ENCODE measurements at places on chromosomes 7 and 10. TPM values are rescaled to one million over a fixed set of nuclear protein-coding genes. Genes with fewer than 3 reads are reported as not detected.

The STOX1 gene
- not detected for polyA plus RNA-seq

DNA sequence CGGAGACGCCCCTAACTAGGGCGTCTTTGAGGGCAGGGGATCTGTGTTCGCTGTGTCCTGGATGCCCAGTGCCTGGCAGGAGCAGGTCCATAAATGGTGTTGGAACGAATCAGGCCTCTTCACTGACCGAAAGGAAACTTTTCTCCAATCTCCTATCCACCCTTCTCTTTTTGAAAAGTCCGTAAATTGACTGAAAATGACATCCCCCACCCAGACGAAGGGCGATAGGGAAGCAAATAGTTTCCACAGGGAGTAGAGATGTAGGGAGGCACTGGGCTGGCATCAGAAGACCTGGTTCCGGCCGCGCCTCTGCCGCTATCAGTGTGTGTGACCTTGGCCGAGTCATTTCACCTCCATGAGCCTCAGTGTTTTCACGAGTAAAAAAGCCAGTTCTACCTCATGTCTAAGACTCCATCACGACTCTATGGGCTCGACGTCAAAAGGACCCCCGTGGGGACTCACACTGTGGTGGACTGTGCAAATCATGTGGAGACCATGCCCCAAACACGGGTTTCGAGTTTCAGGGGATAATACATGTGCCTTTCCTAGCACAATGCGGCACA lies 497 bp upstream of the RAB11FIP2 start:
- no peaks in the 10 kb centered on the region for H3K36me3 ChIP-seq
- H3K4me3 ChIP-seq = peak overlapping the region; percentile 87
- no peaks in the 10 kb centered on the region for H3K27me3 ChIP-seq

- no peaks in the 10 kb centered on the region for H3K27me3 ChIP-seq
- no peaks in the 10 kb centered on the region for H3K4me1 ChIP-seq
- H3K4me3 ChIP-seq = no peak overlapping the region
- no peaks in the 10 kb centered on the region for H3K36me3 ChIP-seq
- H3K27ac ChIP-seq = no peak overlapping the region
Observed at GRCh38 chr10:80908611-80909010, 370.9 kb downstream of the SH2D4B start.

GRCh38 chr10:43317422-43317821 lies 50.6 kb upstream of the RASGEF1A start:
- no peak overlapping the region for H3K27ac ChIP-seq
- no peak for DNase-seq
- H3K4me3 ChIP-seq = no peak overlapping the region
- peaks cover 1% of the 10 kb centered on the region for H3K4me1 ChIP-seq
- no peaks in the 10 kb centered on the region for H3K27me3 ChIP-seq

- H3K27me3 ChIP-seq = no peaks in the 10 kb centered on the region
- H3K4me3 ChIP-seq = no peak overlapping the region
- no peak for DNase-seq
- peaks cover 33% of the 10 kb centered on the region for H3K36me3 ChIP-seq
- H3K27ac ChIP-seq = no peak overlapping the region
Observed at GRCh38 chr10:73404690-73405089, 9.2 kb downstream of the ANXA7 start.

- H3K36me3 ChIP-seq = no peaks in the 10 kb centered on the region
- no peak overlapping the region for H3K27ac ChIP-seq
- H3K4me1 ChIP-seq = no peaks in the 10 kb centered on the region
- DNase-seq = no peak
- H3K4me3 ChIP-seq = no peak overlapping the region
Observed at GRCh38 chr10:118901906-118902305, 127.6 kb upstream of the NANOS1 start.

The BICC1 gene
- polyA plus RNA-seq = 0.02 TPM

DNA sequence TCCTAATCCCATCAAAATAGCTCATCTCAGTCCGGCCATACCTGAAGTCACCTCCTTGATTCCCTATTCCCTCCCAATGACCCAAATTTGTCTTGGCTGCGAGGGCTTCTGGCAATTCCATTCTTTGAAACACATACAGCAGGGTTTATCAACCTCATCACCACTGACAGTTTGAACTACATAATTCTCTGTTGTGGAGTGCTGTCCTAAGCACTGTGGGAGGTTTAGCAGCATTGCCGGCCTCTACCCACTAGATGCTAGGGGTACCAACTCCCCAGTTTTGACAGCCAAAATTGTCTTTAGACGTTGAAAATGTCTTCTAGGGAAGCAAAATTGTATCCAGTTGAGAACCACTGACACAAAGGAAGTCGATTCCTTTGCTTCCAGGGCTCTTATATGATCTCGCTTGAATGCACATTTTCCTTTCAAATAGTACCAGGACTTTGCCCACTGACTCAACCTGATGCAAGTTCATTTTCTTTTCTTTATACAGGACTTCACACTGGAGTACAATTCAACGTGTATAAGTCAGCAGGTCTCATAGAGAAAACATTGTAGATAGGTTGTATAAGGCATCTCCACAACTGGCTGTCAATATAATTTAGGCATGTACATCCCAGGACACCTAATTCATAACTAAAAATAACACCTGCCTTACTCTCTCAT lies 133.3 kb downstream of the STRA8 start:
- H3K36me3 ChIP-seq = peaks cover under 1% of the 10 kb centered on the region
- no peaks in the 10 kb centered on the region for H3K4me1 ChIP-seq
- no peak for DNase-seq

DNA sequence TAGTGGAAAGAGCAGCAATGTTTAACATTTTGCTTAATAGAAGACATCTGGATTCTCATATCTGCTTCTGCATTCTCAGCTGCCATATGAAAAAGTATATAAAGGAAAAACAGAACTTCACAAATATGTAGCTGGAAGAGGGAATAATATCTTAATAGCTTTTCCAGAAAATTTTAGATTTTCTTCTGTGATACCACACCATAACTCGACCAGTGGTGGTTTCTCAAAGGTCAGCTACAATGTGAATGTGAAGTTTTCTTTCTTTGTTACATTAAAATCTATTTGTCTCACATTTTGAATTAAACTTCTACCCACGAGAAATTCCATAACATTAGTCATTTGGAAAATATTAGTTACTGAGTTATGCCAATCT lies 339.8 kb downstream of the PARD3 start:
- H3K4me3 ChIP-seq = no peak overlapping the region
- no peaks in the 10 kb centered on the region for H3K36me3 ChIP-seq
- no peak for DNase-seq
- no peak overlapping the region for H3K27ac ChIP-seq

- no peak overlapping the region for H3K27ac ChIP-seq
- no peaks in the 10 kb centered on the region for H3K4me1 ChIP-seq
- no peaks in the 10 kb centered on the region for H3K27me3 ChIP-seq
- H3K4me3 ChIP-seq = no peak overlapping the region
Observed at GRCh38 chr10:121578965-121579364, 19.3 kb downstream of the FGFR2 start.

DNA sequence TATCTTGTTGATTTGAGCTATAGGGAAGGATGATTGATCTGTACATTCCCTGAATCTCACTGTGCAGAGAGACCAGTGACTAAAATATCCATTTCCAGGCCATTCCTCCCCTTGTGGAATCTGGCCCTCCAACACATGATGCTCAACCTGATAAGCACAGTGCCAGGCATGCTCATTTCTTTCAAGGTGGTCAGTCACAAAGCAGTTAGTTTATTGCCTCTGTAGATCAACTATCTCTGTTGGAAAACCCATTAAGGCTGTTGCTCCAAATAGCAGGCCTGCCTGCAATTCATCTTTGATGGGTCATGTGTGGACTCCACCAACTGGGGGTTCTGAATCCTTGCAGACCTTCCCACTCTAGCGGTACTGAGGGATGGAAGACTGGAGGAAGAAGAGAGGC lies 168.6 kb upstream of the FOXK1 start:
- no peak overlapping the region for H3K4me3 ChIP-seq
- H3K27me3 ChIP-seq = no peaks in the 10 kb centered on the region
- no peaks in the 10 kb centered on the region for H3K4me1 ChIP-seq
- H3K27ac ChIP-seq = no peak overlapping the region
- H3K36me3 ChIP-seq = no peaks in the 10 kb centered on the region

The MKRN1 gene
- polyA plus RNA-seq = 160 TPM

The PPP2R2D gene
- polyA plus RNA-seq = 12.9 TPM

Data from CD14-positive monocyte (primary cell).